ENCODE measurements at places on chromosomes 7 and 10.
A peak's percentile ranks its signal among the peaks of the same experiment; 100 is the strongest.

DNA sequence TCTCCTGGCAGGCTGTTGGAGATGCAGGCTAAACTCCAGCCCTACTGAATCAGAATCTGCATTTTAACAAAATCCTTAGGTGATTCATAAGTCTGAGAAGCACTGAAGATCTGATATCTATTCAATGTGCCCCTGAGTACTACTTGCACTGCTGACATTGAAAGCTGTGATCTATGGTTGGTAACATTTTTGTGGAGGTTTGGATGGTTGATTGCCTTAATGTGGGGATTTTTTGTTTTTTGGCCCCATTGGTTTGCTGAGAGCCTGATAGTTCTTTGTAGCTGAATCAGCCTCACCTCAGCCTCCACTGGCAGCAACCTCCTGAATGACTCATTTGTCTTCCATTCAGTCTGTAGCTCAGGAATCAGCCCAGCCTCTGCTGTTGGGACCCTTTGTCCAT lies 14.7 kb upstream of the LRRN3 start:
- DNase-seq: peak; percentile 17

- DNase-seq: no peak
Observed at GRCh38 chr10:7329219-7329618, 81.6 kb downstream of the SFMBT2 start.

GRCh38 chr7:113519472-113519871 lies 399.3 kb downstream of the PPP1R3A start:
- DNase-seq: no peak

GRCh38 chr7:158252837-158253669 lies 334.6 kb downstream of the PTPRN2 start:
- no peak for DNase-seq
